Activated T-cell treated with anti-CD3 and anti-CD28 coated beads for 1 hour (primary cell): ENCODE measurements at places on chromosomes 5 and 9.

DNA sequence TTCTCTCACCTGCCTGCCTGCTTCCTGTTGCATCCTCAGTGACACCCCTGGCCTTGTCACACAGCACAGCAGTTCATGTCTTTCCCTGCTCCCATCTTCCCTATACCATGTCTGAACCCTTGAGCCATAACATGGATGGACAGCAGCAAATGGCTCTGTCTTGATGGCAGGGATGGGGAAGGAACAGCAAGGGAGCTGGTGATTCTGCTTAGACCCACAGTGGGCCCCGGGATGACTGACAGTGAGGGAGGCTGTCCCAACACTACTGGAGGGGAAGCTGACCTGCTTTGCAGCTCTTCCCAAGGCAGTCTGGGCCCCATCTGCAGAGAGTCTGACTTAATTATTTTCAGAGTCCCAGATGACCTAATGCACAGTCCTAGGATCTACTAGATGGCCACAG, 48.2 kb downstream of the MARCHF3 start:
- no peak for DNase-seq

- DNase-seq = no peak
These were observed 316.4 kb upstream of the GRIN3A start for GRCh38 chr9:102054811-102055210.

- no peak for DNase-seq
These were observed 16.5 kb downstream of the CDK20 start for GRCh38 chr9:87957839-87958238.

- DNase-seq = no peak
These were observed 51.2 kb upstream of the ARRDC3 start for GRCh38 chr5:91434348-91434747.

GRCh38 chr9:136516191-136516654, 29.6 kb downstream of the NOTCH1 start:
- DNase-seq = no peak

GRCh38 chr5:136242136-136242535, 49.2 kb upstream of the SMIM32 start:
- no peak for DNase-seq

DNA sequence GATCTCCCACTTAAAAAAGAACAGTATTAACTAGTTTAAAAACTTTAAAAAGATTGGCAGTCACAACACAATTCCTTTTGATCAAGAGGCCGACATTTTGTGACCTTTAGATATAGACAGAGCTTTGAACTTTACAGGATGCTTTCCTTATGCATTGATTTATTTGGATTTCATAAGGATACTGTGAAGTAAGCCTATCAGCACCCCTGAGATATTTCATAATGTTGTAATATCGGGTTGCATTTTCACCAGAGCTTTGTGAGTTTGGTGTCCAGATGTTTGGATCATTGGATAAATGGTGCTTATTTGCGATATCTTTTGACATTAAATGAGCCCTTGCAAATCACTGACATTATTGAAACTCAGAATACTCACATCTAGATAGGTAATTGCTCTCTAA, 7.7 kb downstream of the PALM2AKAP2 start:
- no peak for DNase-seq

DNA sequence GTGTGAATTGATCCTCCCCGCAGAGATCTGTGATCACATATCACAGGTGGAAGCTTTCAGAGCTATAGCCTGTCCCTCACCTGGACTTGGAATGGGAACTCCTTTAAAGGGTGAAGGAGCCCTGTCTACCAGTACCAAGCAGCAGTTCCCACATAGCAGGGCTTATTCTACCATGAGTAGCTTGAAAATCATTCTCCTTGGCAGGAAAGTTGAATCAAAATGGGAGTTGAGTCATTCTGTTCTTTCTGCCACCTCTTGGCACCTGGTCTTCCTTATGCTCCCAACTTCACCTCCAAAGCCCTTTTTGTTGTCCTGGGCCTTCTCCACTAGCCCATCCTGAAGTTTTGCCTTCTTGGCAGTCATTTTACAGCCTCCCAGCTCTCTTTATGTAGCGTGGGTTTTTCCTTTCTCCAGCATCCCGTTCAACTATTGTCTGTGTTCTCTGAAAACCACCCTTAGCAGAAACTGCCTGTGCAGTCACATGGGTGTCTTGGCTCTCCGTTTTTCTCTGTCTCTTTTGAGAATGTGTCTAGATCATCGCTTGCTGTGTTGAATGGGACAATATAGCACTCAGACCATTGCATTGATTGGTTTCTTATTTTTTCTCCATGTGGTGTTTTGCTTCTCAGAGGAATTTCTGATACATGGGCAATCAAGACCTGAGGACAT, 222.2 kb downstream of the AOPEP start:
- DNase-seq = no peak

- DNase-seq = no peak
These were observed 383.3 kb upstream of the PRR16 start for GRCh38 chr5:120080781-120081180.

DNA sequence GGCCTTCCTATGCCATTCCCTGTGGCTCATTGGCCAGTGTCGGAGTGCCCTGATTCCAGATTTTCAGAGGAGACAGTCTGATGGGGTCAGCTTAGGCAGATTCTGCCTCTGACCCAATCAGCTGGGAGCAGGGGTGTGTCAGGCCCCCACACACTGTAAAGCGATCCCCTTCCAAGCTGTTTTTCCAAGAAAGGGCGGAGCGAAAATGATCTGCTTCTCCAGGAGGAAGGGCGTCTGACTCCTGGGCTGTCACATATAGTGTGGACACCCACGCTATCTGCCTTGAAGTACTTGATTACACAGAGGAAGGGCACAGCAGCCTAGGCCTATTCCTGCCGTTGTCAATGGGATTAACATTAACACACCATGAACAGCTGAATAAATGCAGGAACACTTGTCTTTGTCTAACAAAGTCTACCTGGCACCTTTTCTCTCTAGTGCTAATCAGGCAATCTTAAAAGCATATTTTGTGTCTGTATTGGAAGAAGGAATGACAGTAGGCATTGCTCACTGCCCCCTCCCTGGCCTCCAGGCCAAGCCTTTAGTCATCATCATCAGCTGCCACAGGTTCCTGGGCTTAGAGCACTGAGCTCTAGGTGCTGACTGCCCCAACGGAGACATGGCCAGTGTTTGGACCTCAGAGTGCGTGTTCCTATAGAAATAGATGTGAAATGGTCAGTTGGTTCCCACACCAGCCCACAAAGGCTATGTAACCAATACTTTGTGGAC, 218.7 kb downstream of the MELK start:
- no peak for DNase-seq

DNA sequence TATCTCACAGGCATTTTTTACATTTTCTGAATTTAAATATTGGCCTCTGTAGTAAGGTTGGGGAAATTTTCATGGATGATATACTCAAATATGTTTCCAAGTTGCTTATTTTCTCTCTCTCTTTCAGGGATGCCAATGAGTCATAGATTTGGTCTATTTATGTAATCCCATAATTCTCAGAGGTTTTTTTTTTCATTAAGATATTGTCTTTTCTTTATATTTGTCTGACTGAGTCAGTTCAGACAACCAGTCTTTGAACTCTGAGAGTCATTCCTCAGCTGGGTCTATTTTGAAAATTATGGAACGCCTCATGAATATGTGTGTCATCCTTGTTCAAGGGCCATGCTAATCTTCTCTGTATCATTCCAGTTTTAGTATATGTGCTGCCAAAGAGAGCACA, 223.2 kb downstream of the PCSK1 start:
- no peak for DNase-seq

- no peak for DNase-seq
These were observed 607 bp downstream of the UQCRQ start for GRCh38 chr5:132867046-132867451.

DNA sequence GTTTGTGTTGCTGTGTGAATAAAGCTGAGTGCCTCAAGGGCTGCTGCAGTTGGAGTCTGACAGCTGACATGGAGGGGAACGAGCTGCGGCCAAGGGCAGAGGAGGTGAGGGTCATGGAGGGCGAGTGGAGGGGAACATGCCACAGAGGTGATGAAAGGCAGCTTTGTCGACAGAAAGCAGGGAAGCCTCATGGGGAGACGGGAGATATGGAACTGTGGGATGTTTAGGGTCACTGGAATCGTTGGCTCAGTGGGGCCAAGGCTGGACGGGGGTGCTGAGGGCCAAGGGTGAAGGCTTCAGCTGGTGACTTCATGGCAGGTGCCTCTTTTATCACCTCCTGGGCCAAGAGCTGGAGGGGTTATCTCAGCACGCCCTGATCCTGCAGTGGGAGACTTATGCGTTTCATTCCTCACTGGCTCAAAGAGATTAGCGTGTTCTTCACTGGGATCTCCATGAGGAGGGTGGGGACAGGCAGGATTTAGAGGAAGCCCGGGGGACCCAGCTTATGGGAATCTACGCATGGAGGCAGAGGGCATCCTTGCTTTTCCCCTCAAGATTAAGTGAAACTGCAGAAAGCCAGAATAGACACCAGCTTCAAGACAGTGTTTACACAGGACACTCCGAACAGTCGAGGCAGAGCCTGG, 42.2 kb downstream of the FAM240B start:
- DNase-seq = no peak

GRCh38 chr9:24832307-24832706, 286.6 kb upstream of the IZUMO3 start:
- no peak for DNase-seq

- DNase-seq = no peak
These were observed 172.3 kb downstream of the PAPPA start for GRCh38 chr9:116325924-116326323.

DNA sequence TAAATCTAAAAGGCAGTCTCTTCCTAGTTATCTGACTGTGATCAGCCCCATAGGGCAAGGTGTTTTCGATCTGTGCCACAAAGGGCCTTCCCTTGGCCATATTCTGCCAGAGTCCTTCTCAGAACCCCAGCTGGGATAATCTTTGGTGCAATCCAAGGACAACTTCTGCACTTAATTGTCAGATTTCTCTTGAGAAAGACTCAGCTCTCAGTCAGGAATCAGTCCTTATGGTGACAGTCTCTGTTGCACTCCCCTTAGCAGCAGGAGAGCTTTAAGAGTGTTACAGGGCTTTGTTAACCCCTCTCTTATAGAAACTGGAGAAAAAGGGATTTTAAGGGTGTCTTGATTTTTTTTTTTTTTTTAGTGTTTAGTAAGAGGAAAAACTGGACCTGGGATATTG, 15.4 kb upstream of the RFX3 start:
- no peak for DNase-seq

- no peak for DNase-seq
These were observed 609.9 kb upstream of the ACO1 start for GRCh38 chr9:31774571-31774970.

- DNase-seq = no peak
These were observed 216.5 kb upstream of the RAI14 start for GRCh38 chr5:34439601-34440000.
